ENCODE measurements at places on chromosomes 1 and 21.

DNA sequence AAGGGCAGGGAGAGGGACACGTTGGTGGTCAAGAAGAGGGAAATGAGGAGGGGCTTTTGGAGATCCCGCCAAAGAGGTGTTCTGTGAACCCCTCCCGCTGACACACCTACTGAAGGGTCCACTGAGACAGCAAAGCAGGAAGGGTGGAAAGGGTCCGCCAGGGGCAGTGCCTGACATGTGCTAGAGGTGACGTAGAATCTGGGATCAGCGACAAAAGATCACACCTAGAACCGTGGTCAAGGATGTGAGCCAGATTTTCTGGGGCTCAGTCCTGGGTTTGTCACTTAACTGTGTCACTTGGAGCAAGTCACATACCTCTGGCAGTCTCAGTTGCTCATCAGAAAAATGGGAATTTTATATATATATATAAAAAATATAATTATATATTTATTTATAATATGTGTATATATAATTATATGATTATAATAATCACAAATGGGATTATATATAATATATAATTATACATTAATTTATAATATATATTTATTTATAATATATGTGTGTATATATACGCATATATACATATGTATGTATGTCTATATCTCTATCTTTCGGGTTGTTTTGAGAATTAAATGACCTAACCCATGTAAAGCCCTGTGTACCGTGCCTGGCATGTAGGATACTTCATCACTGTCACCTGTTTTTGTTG lies 35.0 kb upstream of the ATP5PO start:
- no peak for DNase-seq

GRCh38 chr1:42981255-42981805 lies 22.7 kb upstream of the SLC2A1 start:
- no peak for DNase-seq

- no peak for DNase-seq
These were observed 30.3 kb upstream of the XPR1 start for GRCh38 chr1:180601512-180601911.

GRCh38 chr1:26094677-26095383 lies 16.8 kb upstream of the PDIK1L start:
- DNase-seq = no peak

DNA sequence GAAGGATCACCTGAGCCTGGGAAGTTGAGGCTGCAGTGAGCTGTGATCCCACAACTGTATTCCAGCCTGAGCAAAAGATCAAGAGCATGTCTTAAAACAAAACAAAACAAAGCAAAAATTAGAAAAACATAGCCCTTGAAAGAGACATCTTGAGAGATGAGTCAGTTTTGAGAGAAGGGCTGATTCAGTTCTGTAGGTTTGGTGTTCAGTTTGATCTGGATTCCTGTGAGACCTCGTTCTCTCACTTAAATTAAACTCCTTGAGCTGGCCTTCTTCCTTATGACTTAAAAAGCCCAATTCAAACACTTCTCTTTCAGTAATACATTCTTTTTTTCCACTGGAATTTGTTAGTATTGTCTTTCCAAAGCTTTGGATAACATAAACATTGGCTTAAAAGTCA lies 164.2 kb downstream of the NRIP1 start:
- no peak for DNase-seq

- DNase-seq = no peak
These were observed 6.1 kb downstream of the ABCG1 start for GRCh38 chr21:42225042-42225441.

DNA sequence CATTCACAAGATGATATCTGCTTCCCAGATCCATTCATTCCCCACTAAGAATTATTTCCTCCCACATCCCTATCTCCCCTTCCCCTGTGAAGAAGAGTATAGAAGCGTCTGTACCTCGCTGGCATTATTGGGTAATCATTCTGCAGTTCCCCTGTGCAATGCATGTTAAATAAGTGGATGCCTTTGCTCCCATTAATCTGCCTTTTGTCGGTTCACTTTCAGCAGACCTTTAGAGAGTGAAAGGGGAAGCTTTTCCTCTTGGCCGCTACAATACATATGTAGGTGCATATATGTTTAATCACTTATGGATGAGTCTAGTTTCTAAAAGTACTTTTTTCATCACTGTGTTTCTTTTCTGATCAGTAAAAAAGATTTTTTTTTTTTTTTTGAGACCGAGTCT lies 7.0 kb downstream of the CLCN6 start:
- no peak for DNase-seq

- DNase-seq = no peak
These were observed 234.0 kb downstream of the NPHP4 start for GRCh38 chr1:5758000-5758858.

- DNase-seq = no peak
These were observed 63.9 kb downstream of the PLPPR4 start for GRCh38 chr1:99328171-99328570.

DNA sequence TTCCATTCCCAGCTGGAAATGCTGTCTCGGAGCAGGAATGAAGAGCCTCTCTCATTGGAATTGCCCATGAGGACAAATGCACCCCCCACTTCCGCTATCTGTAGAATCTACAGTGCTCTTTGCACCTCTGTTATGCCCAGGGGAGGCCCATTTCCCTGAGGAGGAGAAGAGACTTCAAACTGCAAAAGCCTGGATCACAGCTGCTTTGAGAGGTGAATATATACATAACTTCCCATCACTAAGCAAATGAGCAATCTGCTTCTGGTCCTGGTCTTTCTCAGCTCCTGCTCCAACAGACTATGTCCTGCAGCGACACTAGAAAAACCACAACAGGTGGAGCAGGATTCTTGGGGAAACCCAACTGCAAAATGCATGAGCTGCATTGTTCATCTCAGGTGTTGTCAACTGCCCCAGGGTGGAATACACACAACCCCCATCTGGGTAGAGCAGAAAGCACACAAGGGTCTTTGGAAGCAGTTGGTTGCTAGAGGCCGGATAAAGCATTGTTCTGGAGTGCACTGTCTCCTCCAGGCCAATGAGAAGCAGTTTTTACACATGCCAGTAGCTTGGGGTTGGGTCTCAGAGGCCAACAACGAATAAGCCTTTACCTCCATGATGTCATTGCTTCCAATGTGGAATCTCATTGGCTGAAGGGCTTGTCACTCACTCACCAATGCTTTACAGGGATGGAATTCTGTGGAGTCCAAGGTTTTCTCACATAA lies 67.7 kb upstream of the RAB4A start:
- peak; percentile 46 for DNase-seq

DNA sequence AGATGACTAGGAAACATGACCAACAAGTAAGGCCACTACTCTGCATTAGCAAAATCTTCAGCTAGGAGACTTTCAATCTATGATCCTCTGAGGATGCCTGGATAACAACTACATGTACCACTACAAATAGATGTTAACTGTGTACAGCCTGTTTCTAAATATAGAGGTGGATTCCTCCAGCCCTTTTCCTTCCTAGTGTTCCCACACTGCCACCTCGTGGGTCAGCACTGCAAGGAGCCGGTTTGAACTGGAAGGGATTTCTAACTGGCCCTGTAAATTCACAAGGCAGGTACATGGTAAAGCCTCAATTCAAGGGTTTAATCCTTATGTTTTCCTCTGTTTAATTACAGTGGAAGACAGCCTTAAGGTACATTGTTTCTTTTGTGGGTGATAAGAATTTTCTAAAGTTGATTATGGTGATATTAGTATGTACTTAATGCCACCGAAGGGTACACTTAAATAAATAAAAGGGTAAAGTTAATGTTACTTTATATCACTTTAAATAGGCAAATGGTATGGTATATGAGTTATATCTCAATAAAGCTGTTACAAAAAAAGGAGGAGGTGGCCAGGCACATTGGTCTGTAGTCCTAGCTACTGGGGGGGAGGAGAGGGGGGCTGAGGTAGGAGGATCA lies 14.4 kb downstream of the SMYD3 start:
- DNase-seq = peak; percentile 77

DNA sequence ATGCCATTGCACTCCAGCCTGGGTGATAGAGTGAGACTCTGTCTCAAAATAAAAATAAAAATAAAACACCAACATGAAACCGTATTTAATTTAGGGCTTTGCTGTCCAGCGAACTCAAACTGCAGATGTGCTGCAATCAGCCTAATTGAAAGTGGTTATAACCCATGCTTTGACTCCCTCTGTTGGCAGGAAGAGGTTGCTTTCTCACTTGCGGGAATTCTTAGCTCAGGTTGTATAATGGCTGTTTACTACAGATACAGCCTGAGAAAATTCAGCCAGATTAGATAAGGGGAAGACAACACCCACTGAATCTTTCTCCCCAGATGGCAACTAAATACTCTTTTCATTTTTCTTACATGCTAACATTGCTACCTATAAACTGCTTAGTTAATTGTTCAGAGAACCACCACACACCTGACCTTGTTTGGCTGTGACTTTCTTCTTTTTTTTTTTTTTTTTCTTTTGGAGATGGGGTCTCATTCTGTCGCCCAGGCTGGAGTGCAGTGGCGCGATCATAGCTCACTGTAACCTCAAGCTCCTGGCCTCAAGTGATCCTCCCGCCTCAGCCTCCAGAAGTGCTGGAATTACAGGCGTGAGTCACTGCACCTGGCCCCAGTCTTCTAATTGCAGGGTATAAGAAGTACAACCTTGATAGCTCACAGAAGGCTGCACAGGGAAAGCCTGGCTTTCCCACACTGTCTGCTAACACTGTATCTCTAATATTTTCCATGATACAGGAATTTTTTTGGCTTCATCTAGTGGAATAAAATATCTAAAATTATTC lies 34.6 kb downstream of the DNTTIP2 start:
- DNase-seq = peak; percentile 70

DNA sequence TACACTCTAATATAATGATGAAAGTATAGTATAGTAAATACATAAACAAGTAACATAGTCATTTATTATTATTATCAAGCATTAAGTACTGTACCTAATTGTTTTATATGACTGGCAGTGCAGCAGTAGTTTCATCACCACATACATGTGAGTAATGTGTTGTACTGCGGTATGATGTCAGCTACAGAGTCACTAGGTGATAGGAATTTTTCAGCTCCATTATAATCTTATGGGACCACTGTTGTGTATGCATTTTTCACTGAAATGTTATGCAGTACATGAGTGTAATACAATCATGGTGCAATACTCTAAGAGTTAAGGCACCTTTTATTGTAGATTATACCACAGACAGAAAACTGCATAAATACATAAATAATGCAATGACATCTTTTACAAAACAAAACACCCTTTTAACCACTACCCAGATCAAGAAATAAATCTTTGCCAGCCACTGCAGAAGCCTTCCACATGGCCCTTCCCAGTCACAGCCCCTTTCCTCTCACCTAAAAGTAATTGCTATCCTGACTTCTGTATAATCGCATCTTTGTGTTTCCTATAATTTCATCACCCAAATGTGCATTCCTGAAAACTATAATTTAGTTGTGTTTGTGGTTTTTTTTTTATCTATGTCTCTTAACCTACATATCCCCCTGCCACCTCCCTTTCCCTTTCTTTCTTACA lies 16.3 kb downstream of the ABCD3 start:
- no peak for DNase-seq

GRCh38 chr1:239421811-239422210 lies 35.4 kb downstream of the CHRM3 start:
- no peak for DNase-seq

GRCh38 chr1:25020851-25021590 lies 90.9 kb upstream of the RUNX3 start:
- no peak for DNase-seq

DNA sequence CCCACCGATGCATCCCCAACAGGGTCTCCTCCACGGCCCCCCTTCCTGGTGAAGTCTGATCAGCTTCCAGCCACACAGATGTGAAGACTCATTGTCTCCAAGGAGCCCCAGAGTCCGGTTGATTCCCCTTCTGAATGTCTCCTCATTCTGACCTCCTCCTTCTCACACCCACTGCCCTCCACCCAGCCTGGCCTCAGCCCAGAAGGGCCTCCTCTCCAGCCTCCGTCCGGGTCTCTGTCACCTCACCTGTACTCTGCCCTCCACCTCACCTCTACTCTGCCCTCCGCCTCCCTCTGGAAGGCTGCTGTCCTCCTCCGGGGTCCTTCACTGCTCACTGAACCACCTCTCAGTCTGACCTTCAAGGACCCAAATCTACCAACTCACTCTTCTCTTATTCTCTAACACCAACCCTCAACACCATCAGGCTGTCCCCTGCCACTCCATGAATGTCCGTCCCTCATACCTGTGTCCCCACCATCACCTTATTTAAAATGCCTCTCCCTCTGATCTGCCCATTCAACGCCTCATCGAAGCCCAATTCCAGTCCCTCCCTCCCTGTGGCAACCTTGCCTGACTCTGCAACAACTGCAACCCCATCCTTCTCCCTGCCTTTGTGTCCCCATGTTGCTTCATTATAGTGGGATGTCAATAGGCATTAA lies 201.2 kb downstream of the TOMM20 start:
- DNase-seq = no peak

DNA sequence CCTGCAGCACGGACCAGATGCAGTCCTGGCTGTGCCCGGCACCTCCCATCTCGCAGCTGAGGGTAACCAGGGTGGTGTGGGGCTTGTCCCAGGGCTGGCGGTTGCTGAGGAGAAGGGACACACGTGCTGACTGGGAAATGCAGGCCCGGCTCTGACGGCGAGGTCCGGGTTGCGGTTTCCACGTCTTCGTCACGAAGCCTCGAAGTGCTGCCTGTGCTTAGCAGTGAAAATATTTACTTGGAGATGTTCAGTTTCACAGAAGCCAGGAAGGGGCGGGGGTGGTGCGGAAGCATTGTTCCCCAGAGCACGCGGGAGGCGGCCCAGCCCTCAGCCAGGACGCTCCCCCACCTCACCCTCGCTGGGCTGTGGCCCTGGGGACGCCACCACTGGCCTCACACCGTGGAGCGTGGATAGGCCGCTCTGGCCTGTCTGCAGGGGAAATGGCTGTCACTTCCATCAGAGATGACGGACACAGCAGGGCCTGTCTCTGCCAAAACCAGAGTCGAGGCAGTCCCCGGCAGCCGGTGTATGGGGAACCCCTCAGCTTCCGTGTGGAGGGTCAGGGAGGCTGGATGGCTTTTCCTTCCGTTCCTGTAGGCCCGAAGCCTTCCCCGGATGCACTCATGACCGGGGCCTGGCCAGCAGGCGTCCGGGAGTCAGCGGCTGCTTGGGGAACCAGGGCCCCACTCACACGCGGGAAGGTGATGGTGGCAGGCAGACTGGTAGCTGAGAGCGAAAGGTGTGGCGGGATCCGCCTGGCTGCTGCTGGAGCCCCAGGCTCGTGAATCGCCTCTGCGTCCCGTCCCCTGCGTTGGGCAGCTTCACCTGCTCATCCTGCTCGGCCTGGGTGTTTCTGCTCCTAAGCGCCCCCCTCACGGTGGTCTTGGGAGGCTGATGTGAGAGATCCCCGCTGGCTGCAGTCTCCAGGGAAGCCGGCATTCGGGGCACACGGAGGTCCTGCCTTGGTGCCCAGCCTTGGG lies 14.7 kb upstream of the POFUT2 start:
- no peak for DNase-seq

Data from AG08396 (cell line).